ENCODE measurements at places on chromosomes 4 and X.

DNA sequence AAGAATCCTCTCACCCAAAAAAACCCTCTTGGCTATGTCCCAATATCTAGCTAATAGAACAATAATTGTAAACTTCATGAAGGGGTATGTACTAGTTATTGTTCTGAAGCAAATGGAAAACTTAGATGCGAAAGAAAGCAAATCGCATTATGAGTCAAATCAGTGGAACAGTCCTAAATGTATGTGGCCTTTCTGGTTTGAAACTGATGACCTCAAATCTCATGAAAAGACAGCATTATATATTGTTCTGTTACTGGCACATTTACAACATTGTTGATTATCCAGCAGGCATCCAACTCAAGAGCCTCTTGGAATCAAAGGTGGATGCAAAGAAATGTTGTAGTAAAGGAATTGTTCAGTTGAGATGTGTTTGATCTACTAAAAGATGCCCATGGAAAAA lies 34.7 kb downstream of the CSN3 start:
- DNase-seq = no peak

DNA sequence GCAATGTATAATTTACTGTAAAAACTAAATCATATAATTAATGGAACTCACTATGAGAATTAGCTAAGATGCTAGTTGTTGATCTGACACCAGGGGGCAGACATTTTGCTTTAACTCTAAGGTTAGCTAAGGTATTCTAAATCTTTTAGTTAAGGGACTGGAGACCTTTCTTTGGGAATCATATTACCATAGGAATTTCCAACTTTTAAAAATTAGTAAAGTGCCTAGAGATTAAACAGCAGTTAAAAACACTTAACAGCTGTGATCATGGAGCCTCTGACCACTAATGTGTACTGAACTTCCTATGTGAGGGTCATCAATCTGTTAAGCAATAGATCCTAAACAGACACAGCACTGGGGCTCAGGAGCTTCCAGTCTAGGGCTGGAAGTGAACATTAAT lies 226.6 kb downstream of the NSUN7 start:
- no peak for DNase-seq

DNA sequence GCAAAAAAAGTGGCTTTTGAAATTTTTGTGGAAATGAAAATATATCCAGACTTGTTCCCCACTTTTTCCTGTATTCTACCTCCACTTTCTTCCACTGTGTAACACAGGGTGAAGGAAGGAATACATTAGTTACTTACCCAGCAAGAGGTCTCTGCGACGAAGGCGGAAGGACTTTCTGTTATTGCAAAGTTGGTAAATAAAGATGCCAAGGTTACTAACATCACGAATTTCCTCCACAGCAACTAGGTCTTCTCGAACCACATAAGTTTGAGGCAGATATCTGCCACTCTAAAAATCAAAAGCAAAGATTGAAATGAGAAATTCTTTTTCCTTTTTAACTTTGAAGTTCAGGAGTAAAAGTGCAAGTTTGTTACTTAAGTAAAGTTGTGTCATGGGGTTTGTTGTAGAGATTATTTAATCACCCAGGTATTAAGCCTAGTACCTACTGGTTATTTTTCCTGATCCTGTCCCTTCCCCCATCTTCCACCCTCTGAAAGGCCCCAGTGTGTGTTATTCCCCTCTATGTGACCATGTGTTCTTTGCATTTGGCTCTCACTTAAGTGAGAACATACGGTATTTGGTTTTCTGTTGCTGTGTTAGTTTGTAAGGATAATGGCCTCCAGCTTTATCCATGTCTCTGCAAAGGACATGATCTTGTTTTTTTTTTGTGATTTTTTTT lies 5.8 kb downstream of the ITM2A start:
- DNase-seq = no peak

DNA sequence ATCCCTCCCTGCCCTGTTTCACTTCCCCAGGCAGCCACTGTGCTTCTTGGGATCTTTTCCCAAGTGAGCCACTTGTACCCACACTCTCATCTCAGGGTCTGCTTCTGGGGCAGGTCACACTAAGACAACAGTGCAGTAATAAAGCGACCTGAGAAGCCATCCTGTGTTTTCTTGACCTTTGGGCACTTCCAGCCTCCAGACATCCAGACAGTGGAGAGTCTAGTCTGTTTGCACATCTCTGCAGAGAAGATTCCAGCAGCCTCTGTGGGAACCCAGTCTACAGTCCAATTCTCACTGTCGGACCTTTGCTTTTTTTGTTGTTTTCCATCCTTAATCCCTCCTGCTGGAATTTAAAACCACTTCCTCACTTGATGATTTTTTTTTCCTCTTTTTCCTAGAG lies 50.3 kb upstream of the ATP6AP2 start:
- no peak for DNase-seq

GRCh38 chr4:166121897-166122296 lies 248.9 kb downstream of the TLL1 start:
- DNase-seq = no peak

GRCh38 chr4:187606581-187606980 lies 389.0 kb upstream of the ZFP42 start:
- DNase-seq = peak; percentile 5

DNA sequence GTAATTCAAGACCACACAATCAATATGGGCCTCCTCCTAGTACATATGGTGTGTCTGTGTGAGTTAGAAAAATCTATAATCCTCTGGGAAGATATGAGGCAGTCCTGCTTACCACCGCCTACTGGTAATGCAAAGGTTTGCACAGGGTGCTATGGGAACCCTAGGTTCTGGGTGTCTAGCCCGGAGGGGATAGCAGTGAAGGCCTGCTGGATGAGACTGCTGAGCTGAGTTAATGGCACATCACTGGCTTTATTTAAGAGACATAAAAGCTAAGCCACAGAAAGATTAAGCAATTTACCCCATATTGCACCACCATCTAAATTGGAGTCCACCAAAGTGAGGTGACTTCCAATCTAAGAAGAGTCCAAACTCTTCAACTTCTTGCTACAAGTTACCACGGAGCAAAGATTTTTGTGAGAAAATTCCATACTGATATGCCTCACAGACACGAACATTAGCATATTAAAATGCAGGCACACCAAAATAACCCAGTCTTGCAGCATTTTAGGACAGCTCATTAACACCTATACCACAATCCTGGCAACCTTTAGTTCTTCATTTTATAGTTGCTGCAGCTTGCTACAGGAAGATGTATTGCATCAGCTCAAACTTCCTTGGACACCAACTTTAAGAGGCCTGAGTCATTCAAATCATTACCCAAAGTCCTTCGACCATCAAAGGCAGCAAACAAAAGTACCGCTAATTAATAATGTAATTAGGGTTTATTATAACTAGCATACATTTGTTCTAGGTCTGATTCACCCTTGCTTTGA lies 13.7 kb downstream of the DGKK start:
- DNase-seq = no peak

- no peak for DNase-seq
These were observed 97.6 kb upstream of the ARSJ start for GRCh38 chr4:114076899-114077570.

DNA sequence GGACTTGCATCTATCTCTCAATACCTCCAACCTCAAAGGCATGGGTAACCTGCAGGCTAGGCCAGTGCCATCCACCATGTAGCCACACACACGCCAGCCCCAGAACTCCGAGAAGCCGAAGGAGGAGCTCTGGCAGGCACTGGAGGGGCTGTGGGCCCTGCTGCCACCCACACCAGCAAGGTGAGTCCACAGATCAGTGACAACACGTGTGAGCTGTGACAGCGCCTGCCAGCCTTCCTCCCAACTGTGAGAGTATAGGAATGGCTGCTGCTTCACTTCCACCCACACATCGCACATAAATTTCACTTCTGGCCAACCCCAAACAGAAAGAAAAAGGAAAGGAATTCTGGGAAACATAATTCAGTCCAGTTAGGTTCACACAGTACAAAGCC lies 422.6 kb downstream of the BCOR start:
- DNase-seq = no peak

DNA sequence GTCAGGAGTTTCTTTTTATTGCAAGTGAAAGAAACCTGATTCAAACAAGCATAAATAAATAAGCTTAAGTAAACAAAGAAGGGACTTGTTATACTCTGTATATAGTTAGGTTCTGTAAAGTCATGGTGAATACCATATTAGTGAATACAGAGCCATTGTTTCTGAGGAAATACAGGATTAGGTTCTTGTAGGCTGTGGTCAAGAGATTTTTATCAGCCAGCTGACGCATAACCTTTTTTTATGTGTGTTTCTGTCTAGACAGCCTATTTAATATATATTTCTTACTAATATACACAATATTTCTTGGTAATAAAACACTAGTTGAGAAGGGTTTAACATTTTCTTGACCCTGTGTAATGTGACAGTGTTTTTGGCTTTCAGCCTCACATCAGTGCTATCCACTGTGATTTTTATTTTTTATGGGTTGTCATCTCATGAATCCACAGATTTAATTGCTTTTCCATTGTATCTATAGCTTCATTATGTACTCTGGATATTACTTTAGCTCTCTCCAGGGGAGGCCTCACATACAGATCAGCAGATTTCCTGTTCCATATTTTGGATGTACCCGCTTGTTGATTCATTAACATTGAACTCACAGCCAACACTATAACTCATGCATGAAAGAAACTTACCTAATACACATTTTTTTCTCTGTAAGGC lies 8.0 kb downstream of the HERC3 start:
- DNase-seq = no peak

DNA sequence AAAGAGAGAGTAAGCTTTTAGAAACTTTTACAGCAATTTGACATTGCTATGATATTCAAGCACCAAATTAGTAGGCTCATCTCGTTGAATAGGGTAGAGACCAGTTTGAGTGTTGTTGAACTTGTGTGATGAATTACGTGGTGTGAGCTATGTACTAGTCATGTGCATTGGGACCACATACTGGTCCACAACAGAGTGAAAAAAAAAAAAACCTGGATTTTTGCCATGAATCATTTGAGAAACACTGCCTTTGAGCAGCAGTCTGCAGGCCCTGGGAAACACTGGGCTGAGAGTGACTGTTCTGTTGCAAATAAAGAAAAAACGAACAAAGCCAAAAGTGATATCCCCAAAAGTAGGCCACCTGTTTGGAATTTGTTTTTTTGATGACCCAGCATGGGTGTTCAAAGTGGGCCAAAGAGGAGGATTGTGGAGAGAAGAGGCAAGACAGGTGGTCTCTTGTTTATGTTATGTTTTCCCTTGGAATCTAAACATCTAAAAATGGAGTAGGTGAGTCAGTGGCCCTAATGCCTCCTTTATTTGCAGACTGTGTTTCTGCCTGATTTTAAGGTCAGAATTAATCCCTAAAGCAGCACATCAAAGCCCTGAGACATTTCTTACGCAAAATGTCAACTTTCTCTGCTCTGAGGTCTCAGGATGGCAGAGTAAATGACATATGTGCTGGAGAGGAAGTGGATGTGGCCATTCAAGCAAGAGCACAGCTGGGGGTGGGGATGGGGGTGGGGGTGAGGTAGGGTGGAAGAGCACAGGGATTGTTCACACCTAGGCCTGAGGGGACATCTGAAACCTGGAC lies 33.5 kb downstream of the TAF7L start:
- no peak for DNase-seq

DNA sequence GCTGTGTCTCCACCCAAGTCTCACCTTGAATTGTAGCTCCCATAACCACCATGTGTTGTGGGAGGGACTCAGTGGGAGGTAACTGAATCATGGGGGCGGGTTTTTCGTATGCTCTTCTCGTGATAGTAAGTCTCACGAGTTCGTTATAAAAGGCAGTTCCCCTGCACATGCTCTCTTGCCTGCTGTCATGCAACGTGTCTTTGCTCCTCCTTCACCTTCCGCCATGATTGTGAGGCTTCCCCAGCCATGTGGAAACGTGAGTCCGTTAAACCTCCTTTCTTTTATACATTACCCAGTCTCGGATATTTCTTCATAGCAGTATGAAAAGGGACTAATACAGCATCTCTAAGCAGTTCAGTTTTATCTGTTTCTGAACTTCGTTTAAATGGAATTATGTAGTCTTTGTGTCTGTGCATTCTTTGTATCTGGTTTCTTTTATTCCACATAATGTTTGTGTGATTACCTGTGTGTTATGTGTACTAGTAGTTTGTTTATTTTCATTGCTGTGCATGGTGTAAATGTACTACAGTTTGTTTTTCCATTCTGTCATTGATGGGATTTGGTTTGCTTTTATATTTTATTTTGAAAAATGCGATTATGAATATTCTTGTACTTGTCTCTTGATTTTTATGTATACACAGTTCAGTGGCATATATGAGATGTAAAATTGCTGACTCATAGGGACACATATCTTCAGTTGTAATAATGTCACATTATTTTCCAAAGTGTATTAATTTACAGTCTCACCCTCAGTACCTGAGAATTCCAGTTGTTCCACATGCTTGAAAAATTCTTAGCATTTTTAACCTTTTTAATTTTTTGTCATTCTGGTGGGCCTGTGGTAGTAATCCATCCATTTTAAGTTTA lies 304.9 kb downstream of the GBA3 start:
- no peak for DNase-seq

DNA sequence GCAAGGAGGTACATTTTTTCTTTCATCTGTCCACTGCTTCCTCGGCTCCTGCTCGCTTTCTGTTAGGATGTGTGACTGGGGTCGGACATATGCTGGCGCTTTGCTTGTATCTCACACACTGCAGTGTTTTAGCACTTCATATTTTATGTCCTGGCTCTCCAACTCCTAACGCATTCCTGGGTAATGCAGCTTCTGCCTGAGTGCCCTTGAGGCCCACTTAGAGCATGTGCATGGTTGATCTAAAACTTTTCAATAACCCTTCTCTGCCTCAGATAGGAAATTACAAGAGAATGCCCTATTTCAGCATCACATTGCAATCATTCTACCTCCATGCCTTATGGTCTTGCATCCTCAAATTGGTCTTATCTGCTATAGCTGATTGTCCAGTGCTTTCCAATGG lies 65.3 kb downstream of the NEIL3 start:
- DNase-seq = no peak

DNA sequence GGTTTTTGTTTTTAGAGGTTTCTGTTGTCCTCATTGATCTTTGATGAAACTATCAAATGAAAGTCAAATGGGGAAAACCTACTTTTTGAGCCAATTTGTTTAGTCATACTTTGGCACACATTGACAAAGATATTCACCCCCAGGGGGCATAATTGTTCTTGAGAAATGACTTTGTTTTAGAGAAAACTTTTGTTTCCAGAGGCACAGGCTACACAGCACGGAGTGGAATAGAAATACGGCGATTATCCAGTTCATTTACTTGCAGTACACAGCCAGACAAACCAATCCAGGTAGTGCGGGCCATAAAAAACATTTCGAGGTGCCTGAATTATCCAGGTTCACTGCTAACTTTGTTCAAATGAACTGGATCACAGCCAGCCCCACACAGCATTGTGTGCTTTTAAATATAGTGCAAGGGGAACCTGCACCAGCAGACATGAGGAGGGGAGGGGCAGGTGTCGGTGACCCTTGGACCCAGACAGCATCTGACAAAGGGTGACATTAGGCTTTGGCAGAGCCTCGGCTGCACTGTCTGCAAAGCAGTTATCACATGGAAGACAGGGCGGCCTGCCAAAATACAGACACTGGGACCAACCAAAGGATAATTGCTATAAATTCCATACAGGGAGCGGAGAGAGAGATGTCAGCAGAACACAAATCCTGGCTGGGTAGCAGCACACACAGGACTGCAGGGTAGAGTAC lies 179.6 kb upstream of the NOCT start:
- no peak for DNase-seq

- no peak for DNase-seq
These were observed 134.4 kb upstream of the VEGFC start for GRCh38 chr4:176927117-176927516.

- no peak for DNase-seq
These were observed 121.8 kb upstream of the TMEM47 start for GRCh38 chrX:34778916-34779315.
